ENCODE measurements at places on chromosomes 6 and 20. TPM values are rescaled to one million over a fixed set of nuclear protein-coding genes. Genes with fewer than 3 reads are reported as not detected.

CAP2 gene
- 217 TPM for polyA plus RNA-seq

MATN4 gene
- 0.23 TPM for polyA plus RNA-seq

SAMD3 gene
- polyA plus RNA-seq: 1.5 TPM

HLA-DPA1 gene
- 9.9 TPM for polyA plus RNA-seq

TUBB2B gene
- 44.2 TPM for polyA plus RNA-seq

ESF1 gene
- 18.3 TPM for polyA plus RNA-seq

CALHM6 gene
- polyA plus RNA-seq: 2.0 TPM

ERVFRD-1 gene
- polyA plus RNA-seq: 0.09 TPM

CABLES2 gene
- polyA plus RNA-seq: 4.4 TPM

DNA sequence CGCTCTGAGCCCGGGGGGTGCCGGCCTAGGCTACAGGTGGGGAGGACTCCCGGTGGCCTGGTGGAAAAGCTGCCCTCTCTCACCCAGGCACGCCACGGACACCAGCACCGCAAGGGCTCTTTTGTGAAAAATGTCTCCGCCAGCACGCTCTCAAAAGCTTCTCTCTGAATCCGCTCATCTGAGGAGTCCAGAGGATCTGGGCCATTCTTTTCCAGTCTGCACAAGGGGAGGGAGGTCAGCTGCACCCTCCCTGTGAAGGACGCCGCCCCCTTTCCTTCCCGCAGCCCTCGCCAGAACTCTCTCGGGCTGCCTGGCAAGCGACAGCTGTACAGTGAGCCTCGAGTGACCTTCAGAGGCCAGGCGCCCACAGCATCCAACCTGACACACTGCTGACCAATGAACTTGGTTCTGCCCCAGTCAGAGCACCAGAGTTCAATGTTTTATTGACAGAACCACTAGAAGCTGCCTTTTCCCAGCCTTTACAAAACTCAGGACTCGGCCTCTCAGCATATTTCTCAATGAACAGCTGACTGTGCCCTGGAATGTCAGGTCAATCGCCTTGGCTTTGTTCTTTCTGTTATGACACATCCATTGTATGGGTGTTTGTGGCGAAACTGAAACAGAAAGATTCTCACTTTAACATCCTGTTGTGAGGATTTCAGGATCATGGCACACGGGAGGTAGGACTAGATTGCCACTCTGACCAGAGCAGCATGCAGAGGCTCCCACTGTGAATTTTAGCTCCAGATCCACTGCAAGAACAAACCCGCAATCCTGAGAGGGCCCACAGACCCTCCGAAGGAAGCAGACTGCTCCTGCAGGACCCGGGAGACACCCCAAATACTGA lies 26.7 kb downstream of the SERPINB9 start:
- no peak for DNase-seq

GRCh38 chr20:61300709-61301108 lies 48.6 kb downstream of the CDH4 start:
- DNase-seq: no peak

DNA sequence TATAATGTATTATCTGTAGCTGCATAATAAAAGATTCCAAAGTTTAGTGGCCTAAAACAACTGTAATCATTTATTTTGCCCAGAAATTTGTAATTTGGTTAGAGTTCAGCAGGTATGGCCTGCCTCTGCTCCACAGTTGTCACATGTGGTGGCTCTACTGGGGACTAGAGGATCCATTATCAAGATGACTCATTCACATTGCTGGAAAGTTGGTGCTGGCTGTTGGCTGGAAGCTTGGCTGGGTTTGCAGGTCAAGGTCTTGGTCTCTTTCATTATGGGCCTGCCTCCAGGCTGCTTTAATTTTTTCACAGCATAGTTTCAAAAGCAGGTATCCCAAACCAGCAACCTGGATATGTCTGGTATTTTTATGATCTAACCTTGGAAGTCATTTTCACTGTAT lies 17.6 kb downstream of the TRDN start:
- DNase-seq: no peak

DNA sequence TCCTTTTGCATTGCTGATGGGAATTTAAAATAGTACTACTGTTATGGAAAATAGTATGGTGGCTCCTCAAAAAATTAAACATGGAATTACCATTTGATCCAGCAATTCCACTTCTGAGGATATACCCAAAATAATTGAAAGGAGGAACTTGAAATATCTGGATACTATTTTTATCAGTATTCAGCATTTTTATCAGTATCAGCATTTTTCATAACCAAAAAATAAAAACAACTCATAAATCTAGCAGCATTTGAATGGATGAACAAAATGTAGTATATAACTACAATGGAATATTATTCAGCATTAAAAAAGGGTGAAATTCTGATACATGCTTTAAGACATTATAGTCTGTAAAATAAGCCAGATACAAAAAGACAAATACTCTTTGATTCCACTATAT lies 763.4 kb upstream of the MAN1A1 start:
- DNase-seq: no peak

DNA sequence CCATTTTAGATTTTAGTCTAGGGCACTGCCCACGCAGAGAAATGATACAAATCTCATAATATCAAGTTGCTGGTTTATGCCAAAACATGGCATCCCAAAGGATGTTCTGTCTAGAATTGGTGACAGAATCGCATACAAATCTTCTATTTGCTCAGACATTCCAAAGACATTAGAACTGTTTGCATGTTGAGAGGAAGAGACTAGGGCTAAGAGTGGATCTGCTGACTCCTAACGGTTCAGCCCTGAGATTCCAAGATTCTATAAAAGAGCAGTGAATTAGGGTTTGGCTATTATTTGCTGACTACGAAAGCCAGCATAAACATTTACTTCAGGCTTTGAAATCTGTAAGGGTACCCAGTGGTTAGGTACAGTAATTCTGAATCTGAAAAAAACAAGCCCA lies 3.6 kb downstream of the EPB41L2 start:
- no peak for DNase-seq

DNA sequence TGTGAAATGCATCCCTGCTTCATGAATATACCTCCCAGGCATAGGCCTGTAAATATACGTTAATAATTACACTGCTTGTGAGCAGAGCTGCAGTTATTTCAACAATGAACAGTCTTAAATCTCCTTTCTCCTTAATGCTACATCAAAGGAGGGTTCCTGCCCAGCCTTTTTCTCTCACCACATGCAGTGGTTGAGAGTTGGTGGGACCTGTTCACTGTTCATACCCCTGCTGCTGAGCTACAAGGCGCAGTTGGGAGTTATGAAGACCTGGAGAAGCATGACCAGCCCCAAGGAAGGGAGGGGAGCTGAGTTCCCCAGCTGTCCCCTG lies 111.9 kb upstream of the FOXQ1 start:
- DNase-seq: no peak

GRCh38 chr6:117928833-117929232 lies 21.8 kb downstream of the SLC35F1 start:
- no peak for DNase-seq

- no peak for DNase-seq
Measured at GRCh38 chr20:23270382-23270911, 80.1 kb upstream of the NXT1 start.

DNA sequence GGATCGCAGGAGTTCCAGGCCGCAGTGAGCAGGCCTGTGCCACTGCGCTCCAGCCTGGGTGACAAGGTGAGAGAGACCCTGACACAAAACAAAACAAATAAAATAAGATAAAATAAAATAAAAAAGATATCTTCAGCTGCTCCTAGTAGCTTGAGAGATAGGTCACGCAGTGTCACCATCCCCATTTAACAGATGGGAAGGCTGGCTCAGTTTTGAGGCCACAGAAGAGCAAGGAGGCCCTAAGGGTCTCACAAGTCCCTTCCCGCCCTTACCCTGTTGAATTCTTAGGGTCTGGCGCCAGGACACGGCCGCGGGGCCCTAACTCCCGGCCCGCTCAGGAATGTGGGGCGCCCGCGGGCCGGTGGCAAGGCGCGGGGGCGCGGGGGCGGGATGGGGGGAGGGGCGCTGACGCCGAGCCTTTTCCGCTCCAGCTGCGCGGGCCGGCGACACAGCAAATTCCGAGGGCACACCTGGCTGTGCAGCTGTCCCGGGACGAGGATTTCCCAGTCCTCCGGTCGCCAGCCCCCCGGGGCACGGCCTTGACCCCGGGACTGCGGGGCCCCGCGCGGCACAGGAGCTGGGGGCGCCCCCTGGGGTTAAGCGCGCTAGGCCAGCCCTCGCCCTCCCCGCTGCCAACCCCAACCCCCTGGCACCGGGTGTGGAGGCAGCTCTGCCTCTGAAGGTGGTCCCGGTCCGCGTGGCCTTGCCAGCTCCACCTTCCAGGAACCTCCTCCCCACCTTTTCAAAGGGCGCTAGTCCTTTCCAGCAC lies 10.3 kb upstream of the R3HDML start:
- DNase-seq: no peak

DNA sequence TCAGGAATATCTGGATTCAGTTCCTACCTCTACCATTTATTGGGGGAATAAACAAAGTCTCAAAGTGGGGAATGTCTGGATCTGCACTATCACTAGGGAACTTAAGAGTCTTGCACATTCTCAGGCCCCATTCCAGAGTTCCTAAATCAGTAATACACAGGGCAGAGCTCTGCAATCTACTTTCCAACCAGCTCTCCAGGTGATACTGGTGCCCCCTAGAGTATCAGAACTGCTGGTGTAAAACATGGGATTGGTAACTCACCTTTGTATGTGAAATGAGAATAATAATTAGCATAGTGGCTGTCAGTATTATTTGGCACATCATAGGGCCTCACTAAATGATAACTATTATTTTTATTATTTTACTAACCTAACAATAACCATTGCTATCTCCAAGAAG lies 278.8 kb upstream of the IMPG1 start:
- no peak for DNase-seq

DNA sequence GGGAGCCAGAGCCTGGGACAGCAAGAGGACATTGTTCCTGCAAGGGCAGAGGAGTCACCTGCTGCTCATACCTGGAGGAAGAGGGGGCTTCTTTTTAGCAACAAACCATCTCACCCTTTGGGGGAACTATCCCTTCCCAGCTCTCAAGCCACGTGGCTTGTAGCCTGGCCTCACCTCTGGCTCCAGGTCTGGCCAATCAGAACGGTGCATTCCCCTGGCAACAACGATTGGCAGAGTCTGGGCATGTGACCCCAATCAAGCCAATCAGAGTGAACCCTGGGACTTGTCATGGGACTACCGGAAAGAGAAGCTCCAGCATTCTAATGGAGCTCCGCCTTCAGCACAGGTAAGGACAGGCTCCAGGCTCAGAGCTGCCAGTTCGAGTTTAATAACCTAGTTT lies 33.6 kb downstream of the KCNB1 start:
- DNase-seq: no peak

GRCh38 chr6:13259393-13259792 lies 68.9 kb downstream of the TBC1D7 start:
- no peak for DNase-seq

DNA sequence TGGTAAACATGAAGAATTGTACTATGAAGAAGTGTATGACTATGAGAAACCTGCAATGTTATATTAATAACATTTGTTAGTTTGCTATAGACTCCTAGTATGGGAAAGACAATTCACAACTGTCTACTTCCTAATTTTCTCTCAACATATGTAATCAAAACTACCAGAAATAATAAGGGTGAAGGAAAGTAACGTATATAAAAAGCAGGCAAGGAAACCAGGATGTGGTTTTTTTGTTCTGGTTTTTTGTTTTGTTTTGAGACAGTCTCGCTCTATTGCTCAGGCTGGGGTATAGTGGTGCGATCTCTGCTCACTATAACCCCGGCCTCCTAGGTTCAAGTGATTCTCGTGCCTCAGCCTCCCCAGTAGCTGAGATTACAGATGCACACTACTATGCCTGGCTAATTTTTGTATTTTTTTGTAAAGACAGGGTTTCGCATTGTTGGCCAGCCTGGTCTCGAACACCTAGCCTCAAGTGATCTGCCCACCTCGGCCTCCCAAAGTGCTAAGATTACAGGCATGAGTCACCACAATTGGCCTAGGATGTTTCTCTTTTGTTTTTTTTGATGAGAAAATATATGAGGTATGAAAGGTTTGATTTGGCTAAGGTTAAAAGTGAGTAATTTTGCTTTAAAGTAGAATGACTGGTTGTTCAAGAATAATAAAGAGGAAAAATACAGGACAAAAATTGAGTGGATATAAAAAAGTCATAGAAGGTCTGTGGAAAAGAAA lies 83.1 kb downstream of the PTCHD4 start:
- DNase-seq: no peak

DNA sequence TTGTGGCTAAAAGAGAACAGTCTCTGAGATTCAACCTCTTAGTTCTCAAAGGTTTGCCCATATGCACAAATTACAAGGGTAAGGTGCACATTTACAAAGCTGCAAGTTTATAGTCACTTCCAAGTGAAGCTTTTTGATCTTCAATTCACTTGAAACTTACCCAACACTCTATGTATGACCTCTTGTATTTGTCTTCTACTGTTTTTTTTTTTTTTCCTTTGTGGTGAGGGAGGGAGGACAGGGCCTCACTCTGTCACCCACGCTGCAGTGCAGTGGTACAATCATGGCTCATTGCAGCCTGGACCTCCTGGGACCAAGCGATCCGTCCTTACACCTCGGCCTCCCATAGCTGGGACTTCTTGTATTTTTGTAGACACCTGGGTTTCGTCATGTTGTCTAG lies 4.5 kb upstream of the FOXO3 start:
- no peak for DNase-seq

DNA sequence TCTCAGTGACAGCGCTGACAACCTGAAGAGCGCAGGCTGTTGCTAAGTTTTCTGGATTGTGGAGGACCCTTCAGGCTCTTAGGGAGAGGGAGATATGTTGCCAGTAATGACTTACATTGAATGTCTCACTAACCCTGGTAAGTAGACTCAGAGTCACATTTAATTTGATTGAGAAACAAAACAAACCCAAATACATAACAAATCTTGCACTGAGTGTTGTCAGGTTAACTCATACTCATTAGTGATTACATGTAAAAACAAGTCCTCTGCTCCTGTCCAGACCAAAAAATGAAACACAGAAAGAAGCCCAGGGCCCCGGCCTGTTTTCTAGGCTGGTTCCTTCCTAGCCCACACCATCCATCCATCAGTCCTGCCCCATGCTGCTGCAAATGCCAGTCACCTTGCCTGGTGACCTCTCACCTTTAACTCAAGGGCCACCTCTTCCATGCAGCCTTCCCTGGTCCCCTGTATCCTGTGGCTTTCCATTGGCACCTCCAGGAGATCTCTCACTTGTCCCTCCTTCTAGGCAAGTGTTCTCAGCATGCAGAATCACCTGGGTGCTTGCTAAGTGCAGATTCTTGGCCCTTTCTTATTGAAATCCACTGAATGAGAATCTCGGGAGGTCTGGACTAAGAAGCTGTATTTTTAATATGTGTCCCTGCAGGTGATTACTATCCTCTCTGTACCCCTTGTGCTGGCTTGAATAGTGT lies 34.7 kb upstream of the ERVFRD-1 start:
- no peak for DNase-seq

- DNase-seq: no peak
Measured at GRCh38 chr20:58682656-58683531, 9.7 kb upstream of the NPEPL1 start.

- no peak for DNase-seq
Measured at GRCh38 chr6:26130581-26131249, 43.5 kb downstream of the HFE start.

Data from muscle of arm (tissue), 14 donors.